ENCODE measurements at places on chromosomes 16 and 17. TPM values are rescaled to one million over a fixed set of nuclear protein-coding genes. Genes with fewer than 3 reads are reported as not detected.

NETO2 gene
- total RNA-seq = 18.9 TPM

RGS9 gene
- 3.1 TPM for total RNA-seq

KRT34 gene
- total RNA-seq = not detected

DNA sequence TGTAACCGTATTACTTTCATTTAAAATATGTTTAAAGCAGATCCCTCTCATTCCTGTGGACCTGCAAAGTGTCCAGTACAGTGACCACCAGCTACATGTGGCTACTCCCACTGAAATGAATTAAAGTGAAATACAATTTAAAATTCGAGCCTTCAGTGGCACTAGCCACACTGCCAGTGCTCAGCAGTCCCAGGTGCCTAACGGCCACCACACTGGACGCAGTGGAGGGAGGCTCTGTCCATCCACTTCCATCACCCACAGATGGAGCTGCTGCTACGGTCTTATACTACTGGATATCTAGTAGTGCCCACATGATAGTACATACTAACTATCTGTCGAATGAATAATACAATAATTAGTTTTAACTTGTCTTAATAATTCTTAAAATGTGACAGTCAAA lies 2.3 kb upstream of the CBX2 start:
- no peak overlapping the region for H3K27ac ChIP-seq
- H3K4me3 ChIP-seq = no peak overlapping the region
- peaks cover 13% of the 10 kb centered on the region for H3K4me1 ChIP-seq
- H3K27me3 ChIP-seq = peaks cover 65% of the 10 kb centered on the region

All from activated CD4-positive, alpha-beta T cell treated with anti-CD3 and anti-CD28 coated beads, Interleukin-2, amount 10 ng/mL, durations not matched to agents 24 days and 14 days (primary cell).